ENCODE measurements at places on chromosomes 3 and 15.
A peak's percentile ranks its signal among the peaks of the same experiment; 100 is the strongest.

- peak; percentile 23 for DNase-seq
Measured at GRCh38 chr15:31799715-31800321, 230.5 kb upstream of the CHRNA7 start.

DNA sequence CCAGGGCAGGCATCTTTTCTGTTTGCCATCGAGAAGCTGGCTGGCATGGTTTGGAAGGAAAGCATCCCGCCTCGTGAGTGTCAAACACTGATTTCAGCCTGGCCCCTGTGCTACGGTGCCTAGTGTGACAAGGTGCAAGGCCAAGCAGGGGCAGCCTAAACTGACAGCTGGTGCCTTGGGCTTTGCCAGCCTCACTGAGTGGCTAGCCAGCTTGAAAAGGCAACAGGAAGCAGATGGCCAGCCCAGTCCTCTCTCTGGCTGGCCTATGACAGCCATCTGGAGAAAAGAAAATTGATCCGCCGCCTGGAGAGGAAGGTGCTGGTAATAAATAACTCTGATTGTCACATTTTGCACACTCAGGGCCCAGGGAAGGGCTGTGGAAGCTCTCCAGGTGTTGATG is 52.2 kb downstream of the C3orf85 start:
- DNase-seq, result no peak

GRCh38 chr3:15479400-15480224 is 41.9 kb downstream of the COLQ start:
- DNase-seq, result no peak

DNA sequence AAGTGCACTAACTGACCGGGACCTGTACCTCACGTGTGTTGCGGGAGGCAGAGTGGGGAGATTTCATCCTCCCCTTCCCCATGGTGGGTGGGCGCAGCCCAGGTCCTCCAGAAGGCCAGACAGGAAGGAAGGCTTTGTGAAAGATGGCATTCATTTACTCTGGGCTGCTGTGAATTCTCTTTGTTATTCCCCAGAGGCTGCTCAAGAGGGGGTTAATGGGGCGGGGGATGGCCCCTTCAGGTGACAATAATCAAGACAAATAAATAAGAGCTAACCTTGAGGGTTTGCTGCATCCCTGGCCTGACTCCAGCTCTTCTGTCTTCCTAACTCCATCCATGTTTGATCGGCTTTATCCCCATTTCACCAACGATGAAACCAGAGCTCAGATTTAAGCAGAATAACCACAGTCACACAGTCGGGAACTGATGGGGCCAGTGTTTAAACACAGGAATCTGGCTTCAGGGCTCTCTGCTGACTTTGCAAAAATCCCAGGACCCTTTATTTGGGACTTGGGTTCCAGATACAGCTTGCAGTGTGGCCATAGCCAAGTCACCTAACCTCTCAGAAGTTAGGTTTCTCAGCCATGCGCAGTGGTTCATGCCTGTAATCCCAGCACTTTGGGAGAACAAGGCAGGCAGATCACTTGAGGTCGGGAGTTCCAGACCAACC is 16.5 kb downstream of the PIF1 start:
- DNase-seq, result no peak

- DNase-seq, result no peak
Measured at GRCh38 chr15:66854012-66854965, 152.3 kb downstream of the SMAD6 start.

DNA sequence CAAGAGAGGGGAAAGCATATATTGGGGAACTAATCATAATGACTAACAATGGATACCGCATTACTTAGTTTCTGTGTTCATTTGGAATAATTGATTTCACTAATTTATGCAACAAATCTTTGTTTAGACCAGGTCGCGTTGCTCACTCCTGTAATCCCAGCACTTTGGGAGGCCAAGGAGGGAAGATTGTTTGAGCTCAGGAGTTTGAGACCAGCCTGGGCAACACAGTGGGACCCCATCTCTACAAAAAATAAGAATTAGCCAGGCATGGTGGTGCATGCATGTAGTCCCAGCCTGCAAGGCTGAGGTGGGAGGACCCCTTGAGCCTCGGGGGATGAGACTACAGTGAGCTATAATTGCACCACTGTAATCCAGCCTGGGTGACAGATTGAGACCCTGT is 585.7 kb upstream of the CBLB start:
- no peak for DNase-seq

- no peak for DNase-seq
Measured at GRCh38 chr15:65375871-65376607, 1.8 kb downstream of the IGDCC3 start.

GRCh38 chr15:79089331-79089889 is 1.2 kb downstream of the RASGRF1 start:
- DNase-seq, result no peak

DNA sequence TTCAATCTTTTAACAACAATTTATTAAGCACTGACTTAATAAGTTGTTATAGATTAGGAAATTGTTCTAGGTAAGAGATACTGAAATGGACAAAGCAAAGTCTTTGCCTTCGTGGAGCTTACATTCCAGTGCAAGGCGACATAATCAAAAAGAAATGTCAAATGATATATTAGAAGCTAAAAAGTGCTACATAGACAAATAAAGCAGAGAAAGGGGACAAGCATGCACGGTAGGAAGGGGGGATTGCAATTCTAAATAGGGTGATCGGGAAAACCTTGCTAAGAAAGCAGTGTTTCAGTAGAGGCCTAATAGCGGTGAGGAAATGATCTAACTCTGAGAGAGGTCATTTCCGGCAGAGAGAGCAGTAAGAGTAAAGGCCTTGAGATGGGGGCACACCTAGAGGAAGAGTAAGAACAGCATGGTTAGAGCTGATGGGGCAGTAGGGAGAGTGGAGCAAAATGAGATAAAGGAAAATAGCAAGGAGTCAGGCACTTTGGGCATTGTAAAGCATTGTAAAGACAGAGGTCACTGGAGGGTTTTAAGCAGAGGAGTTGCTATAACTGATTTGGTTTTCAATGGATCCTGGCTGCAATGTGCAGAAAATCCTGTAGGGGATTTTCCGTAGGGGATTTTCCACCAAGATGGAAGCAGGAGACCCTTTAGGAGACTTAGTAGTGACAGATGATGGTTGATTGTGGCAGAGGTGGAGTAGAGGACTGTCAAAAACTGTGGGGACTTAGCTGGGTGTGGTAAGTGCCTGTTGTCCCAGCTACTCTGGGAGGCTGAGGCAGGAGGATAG is 71.7 kb upstream of the CFAP20DC start:
- no peak for DNase-seq

GRCh38 chr3:139118835-139119234 is 74.1 kb upstream of the PRR23C start:
- no peak for DNase-seq

GRCh38 chr15:62075595-62076277 is 9.0 kb downstream of the C2CD4A start:
- peak; percentile 55 for DNase-seq

DNA sequence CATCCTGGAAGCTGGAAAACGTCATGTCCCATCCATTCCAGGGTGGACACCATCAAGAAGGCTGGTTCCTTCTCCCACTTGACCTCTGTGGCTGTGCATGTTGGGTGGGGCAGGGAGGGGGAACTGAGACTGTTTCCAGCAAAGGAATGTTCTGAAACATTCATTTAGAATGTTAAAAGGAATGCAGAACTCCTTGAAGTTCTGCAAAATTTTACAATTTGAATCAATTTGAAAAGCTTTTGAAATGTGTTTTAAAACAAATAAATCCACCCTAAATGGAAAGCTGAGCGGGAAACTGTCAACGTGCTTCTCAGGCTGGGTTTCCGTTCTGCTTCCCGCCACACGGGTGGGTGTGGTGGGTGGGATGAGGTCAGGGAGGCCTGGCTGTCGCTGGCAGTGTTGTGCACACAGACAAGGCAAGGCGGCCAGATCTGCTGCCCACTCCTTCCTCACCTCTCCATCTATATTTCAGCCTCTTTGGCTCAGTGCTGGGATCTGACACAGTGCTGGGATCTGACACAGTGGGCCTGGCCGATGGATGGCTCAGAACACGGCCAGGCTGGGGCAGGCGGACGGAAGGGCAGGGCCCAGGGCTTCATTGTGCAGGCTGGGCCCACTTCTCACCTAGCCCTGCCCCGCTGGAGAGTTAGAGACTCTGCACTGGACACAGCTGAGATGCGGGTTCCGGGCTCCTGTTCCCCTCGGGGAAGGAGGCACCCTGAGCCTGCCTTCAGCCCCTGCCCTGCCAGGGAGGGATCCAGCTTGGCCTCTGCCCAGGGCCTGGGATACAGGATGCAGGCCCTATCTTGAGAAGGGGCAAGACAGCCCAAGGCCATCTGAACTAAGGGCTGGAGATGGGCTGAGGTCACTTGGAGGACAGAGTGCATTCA is 110.4 kb downstream of the TMEM266 start:
- DNase-seq, result no peak

- DNase-seq, result no peak
Measured at GRCh38 chr15:56053046-56053400, 59.6 kb upstream of the NEDD4 start.

- no peak for DNase-seq
Measured at GRCh38 chr3:72318504-72319193, 529.6 kb downstream of the SHQ1 start.

GRCh38 chr15:22904736-22905135 is 66.3 kb downstream of the NIPA2 start:
- DNase-seq, result no peak

- no peak for DNase-seq
Measured at GRCh38 chr3:131849616-131850015, 185.2 kb downstream of the CPNE4 start.

- no peak for DNase-seq
Measured at GRCh38 chr15:63156755-63157117, 541 bp downstream of the RPS27L start.

GRCh38 chr15:82870727-82871320 is 61.4 kb downstream of the WHAMM start:
- no peak for DNase-seq

- no peak for DNase-seq
Measured at GRCh38 chr15:84889313-84889990, 5.0 kb downstream of the SLC28A1 start.

GRCh38 chr3:46899151-46900006 is 21.9 kb downstream of the PTH1R start:
- no peak for DNase-seq

- DNase-seq, result peak; percentile 85
Measured at GRCh38 chr15:24772686-24773373, 97.3 kb downstream of the NPAP1 start.

DNA sequence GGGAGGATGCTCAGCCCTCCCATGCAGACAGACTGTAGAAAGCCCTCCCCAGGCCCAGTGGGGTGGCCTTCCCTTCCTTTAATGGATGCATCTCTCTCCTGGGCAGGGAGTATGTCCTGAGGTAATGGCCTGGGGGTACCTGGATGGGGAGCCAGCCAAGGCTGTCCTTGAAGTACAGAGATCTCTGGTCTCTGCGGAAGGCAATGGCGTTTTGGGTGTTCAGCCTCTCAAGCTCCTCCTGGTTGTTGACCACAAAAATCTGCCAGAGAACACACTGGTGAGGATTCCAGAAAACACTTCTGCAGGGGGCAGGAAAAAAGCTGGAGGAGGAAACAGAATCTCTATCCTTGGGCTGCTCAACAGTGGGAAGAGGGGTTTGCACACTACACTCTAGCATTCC is 28.9 kb downstream of the EAF1 start:
- no peak for DNase-seq

GRCh38 chr3:59443618-59444293 is 393.9 kb upstream of the CFAP20DC start:
- DNase-seq, result no peak

DNA sequence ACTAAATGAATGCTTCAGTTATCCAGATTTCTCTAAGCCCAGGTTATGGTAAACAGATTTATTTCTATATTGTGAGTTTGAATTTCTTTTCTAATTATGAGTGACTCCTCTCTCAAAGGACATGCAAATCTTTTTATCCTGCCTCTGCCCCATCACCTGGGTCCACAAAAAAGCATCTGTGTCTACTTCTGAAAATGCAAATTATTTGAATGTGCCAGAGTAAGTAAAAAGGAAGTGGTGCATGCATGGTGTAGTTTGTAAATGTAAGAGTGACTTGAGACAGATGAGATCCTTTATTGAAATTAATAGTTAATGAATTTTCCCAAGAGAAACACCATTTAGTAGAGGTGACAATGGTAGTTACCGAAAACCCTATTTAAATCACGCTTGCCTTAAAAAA is 26.9 kb downstream of the MCTP2 start:
- DNase-seq, result no peak

DNA sequence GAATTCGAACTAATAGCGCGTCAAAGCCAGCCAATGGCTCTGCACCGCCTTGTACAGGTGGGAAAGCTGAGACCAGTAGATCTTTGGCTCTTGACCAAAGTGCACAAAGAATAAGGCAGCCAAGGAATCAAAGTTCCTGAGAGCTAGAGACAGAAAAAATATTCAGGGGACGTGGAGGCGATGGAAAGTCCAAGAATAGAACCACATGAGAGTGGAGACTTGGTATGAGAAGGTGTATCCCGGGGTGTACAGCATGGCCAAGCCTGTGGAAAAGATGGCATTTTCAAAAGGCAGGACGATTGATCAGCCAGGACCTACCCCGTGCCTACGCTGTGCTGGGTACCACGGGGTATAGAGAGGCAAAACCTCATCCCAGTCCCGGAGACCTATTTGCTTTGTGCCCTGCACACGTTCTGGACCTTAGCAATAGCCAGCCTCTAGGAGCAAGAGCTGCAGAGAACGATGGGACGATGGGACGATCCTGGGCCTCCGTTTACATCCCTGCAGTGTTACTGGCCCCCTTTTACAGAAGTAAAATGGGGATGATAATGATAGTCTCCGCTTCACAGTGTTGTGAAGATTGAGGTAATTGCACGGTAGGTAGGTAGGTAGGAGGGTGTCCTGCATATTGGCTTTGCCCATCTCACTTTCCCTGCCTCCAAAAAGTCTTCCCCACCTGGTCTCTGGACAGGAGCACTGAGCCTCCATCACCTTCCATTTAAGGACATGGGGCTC is 583 bp upstream of the RBSN start:
- DNase-seq, result no peak

GRCh38 chr3:102474207-102474606 is 39.4 kb downstream of the ZPLD1 start:
- DNase-seq, result no peak

DNA sequence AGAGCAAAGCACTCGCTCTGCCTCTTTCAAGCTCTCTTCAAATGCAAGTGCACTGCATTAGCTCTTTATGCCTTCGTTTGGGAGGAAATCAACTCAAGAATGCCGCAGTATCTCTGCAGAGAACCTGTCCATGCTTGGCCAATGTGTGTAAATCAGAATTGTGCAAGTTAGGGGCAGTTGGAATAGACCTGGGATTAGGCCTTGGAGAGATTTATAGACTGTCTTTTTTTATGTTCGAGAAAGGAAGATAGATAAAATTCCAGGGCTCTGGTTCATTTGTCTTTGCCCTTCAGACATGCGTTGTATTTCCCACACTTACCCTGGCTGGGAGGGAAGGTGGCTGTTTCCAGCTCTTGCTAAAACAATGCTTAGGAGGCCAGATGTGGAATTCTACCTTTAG is 163.7 kb downstream of the MOBP start:
- DNase-seq, result peak; percentile 3
